Osteocyte (in vitro differentiated cells): ENCODE measurements at places on chromosomes 16 and 17. TPM values are rescaled to one million over a fixed set of nuclear protein-coding genes. Genes with fewer than 3 reads are reported as not detected.

Gene TPSD1
- not detected in 2 replicates for total RNA-seq

DNA sequence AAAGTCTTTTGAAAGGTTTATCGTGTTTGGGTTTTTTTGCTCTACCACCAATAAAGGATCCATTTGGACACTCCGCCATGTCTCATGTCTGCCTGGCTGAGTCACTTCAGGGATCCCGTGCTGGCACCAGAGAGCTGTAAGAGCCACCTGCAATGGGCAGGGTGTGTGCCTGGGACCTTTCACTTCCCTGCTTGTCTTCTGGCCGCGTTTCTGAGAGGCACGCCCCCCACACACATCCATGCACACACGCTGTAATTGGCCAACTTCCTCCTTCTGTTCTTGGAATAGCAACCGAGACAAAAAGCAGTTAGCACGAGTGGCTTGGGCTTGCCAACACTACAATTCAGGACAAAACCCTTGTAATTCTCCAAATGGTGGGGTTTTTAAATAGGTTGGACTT, 9.8 kb upstream of the SOST start:
- DNase-seq = no peak
- no peak overlapping the region for H3K27ac ChIP-seq
- H3K4me3 ChIP-seq = no peak overlapping the region
- H3K36me3 ChIP-seq = peaks cover 40% of the 10 kb centered on the region

GRCh38 chr17:29074488-29074887, 31.5 kb downstream of the PIPOX start:
- no peak for DNase-seq
- no peak overlapping the region for H3K4me3 ChIP-seq
- peaks cover 10% of the 10 kb centered on the region for H3K4me1 ChIP-seq
- H3K27me3 ChIP-seq = peaks cover 9% of the 10 kb centered on the region

DNA sequence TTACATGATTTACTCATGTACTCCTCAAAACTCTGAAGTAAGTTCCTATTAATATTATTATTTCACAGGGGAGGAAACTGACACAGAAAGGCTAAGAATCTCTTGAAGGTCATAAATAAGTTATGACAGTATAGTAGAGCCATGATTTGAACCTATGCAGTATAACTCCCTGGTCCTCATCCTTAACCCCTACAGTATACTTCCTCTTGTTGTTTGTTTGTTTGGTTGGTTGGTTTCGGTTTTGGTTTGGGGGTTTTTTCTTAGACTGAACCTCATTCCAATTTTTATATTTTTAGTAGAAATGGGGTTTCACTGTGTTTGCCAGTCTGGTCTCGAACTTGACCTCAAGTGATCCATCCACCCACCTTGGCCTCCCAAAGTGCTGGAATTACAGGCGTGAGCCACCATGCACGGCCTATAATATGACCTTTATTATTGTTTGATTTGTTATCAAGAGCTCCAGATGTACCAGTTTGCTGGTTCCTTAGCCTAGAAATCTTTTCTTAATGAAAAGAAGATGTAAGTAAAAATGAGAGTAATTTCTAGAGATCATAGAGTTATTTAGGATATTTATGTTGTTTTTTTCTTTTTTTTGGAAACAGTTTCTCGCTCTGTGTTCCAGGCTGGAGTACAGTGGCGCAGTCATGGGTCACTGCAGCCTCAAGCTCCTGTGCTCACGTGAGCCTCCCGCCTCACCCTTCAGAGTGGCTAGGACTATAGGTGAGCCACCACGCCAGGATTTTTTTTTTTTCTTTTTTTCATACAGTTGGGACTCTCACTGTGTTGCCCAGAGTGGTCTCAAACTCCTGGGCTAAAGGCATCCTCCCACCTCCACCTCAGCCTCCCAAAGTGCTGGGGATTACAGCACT, 4.8 kb downstream of the PRR11 start:
- no peak for DNase-seq
- no peak overlapping the region for H3K4me3 ChIP-seq
- H3K27me3 ChIP-seq = no peaks in the 10 kb centered on the region
- peaks cover 34% of the 10 kb centered on the region for H3K4me1 ChIP-seq
- no peaks in the 10 kb centered on the region for H3K36me3 ChIP-seq
- peak overlapping the region; percentile 76 for H3K27ac ChIP-seq

- DNase-seq = no peak
- H3K4me3 ChIP-seq = no peak overlapping the region
- no peak overlapping the region for H3K27ac ChIP-seq
- H3K27me3 ChIP-seq = no peaks in the 10 kb centered on the region
- H3K36me3 ChIP-seq = peaks cover 37% of the 10 kb centered on the region
- no peaks in the 10 kb centered on the region for H3K4me1 ChIP-seq
Measured at GRCh38 chr17:35607239-35607847, 20.2 kb downstream of the AP2B1 start.

DNA sequence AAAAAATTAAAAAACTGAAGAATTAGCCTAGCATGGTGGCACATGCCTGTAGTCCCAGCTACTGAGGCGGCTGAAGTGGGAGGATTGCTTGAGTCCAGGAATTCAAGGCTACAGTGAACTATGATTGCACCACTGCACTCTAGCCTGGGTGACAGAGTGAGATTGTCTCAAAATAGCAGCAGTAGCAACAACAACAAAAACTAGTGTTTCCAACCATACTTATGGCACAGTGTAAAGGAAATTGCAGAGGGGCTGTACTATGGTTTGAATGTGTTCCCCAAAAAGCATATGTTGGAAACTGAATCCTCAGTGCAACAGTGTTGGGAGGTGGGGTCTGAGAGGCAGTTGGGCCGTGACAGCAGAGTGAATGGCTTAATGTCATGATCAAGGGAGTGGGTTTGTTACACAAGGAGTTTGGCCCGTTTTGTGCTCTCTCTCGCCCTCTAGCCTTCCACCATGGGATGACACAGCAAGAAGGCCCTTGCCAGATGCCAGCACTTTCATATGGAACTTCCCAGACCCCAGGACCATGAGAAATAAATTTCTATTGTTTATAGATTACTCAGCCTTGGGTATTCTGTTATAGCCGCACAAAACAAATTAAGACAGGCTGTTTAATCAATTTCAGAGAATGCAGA, 70.0 kb downstream of the PGS1 start:
- no peak for DNase-seq
- H3K4me3 ChIP-seq = no peak overlapping the region
- H3K27me3 ChIP-seq = peaks cover 2% of the 10 kb centered on the region
- H3K36me3 ChIP-seq = no peaks in the 10 kb centered on the region
- no peaks in the 10 kb centered on the region for H3K4me1 ChIP-seq
- H3K27ac ChIP-seq = no peak overlapping the region

GRCh38 chr17:72715906-72716572, 376.4 kb downstream of the SLC39A11 start:
- H3K4me3 ChIP-seq = peak overlapping the region; percentile 48
- H3K36me3 ChIP-seq = peaks cover 13% of the 10 kb centered on the region
- peaks cover 45% of the 10 kb centered on the region for H3K4me1 ChIP-seq

DNA sequence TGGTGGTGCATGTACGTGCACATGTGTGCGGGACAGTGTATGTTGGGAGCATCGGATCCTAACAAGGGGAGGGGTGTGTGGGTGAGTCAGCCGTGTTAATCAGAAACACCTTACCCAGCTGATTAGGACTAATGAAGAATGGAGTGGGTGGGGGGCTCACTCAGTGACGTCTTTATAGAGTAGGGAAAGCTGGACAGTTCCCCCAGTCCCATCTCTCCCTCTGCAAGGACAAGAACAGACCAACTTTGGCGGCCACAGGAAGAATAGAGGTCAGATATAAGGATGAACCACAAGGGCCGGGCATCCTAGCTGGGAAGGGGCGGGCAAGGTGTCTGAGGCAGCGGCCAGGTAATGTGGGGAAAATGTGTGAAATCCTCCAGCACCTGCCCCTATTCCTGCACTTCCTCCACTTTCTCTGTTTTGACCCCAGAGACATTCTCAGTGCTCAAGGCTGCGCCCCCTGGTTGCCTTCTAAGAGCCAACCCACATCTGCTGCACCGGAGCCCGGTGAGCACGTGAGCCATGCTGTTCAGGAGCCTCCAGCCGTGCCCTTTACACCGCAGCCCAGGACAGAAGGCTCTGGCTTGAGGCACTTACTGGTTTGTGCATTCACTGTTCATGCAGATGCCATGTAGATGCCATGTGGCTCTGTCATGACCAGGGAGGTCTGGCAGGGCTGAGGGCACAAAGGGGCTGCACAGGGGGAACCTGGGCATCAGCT, 18.9 kb upstream of the TBX21 start:
- peaks cover 46% of the 10 kb centered on the region for H3K27me3 ChIP-seq
- H3K36me3 ChIP-seq = peaks cover 16% of the 10 kb centered on the region
- no peak overlapping the region for H3K4me3 ChIP-seq
- peaks cover 9% of the 10 kb centered on the region for H3K4me1 ChIP-seq
- no peak for DNase-seq
- H3K27ac ChIP-seq = no peak overlapping the region
